Endothelial cell (in vitro differentiated cells): ENCODE measurements at places on chromosomes 12 and 14.

- DNase-seq: no peak
Observed at GRCh38 chr14:64391986-64392385, 3.8 kb downstream of the MTHFD1 start.

DNA sequence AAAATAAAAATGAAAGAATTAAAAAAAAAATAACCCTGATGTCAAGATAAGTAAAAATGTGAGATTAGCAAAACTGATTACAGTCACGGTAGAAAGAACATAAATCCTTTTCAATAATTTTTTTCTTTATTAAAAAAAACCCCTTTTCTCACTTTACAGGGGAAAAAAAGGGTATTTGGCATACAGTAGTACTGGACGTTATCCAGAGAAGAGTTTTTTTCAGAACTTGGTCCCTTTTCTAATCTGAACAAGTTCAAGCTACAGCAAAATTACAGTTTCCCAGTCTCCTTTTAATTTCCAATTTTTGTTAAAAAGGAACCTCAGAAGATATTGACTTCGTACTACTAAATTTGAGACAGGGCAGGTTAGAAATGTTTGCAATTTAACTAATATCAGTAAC, 134.7 kb upstream of the DCN start:
- no peak for DNase-seq

DNA sequence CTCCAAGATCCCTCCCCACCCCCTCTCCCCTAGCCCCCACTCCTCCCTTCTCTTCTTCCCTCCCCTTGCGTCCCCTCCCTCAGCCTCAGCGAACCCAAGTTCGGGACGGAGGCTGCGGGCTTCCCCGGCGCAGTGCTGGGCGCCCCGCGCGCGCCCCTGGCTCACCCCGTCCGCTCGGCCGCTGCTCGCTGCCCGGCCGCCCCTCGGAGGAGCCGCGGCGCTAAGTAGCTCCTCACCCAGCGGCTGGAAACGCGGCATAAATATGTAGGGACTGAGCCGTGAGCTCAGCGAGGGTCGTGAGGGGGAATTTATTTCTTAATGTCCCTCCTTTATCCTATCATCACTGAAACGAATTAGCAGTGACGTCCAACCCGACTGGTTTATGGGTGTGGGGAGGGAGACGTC, at the start of gene NOS1:
NOS1 (minus strand) TSS at position 280 of the 405 bp plus-strand sequence. CDS start 30,557 bp downstream, outside the sequence.
- DNase-seq: peak; percentile 14

DNA sequence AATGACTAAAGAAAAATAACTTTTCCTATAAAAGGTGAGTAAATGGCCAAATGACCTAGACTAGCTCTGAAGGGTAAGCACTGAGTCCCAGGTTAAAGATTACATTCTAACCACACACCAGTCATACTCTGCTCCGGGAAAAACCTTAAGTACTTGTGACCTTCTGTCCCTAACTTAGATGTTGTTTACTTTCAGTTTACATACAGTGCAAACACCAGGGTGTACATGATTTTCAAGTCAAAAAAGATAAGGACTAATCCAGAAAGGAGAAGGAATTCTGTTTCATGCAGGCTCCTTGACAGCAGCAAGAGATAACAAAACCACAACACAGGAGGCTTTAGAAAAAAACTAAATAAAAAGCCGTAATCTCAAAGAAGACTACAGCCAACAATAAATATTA, 174.2 kb downstream of the PPM1H start:
- no peak for DNase-seq

GRCh38 chr12:70052476-70052875, 190.8 kb upstream of the CNOT2 start:
- no peak for DNase-seq
